Omental fat pad (tissue), 4 donors: ENCODE measurements at places on chromosomes 16 and 17.

- DNase-seq: no peak
Observed at GRCh38 chr16:12455287-12455798, 348.3 kb downstream of the CPPED1 start.

- DNase-seq: no peak
Observed at GRCh38 chr17:82745524-82745923, 6.3 kb upstream of the TBCD start.

- DNase-seq: no peak
Observed at GRCh38 chr16:35636480-35637230, 2177.2 kb downstream of the TP53TG3F start.

GRCh38 chr17:77423589-77424451 lies 283.1 kb downstream of the SEC14L1 start:
- no peak for DNase-seq

GRCh38 chr17:9220398-9221146 lies 199.3 kb downstream of the NTN1 start:
- no peak for DNase-seq

DNA sequence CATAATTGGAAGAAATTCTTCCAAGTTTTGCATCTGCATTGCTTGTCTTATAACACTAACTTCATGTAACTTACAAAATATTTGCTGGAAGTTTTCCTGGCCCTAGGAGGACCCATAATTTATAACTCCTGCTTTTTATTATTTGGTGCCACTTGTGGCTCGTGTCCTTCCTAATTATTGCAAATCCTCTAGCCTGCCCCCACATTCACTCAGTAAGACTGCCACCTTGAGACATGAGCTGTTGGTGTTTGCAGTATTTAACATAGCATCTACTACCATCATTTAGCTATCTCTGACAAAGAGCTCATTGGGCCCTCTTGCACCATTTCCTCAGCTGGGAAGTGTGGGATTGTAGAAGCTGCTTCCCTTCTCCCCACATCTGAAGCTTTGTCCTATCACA lies 49.5 kb downstream of the FTO start:
- no peak for DNase-seq

GRCh38 chr17:21376081-21376758 lies at the start of gene KCNJ12:
KCNJ12 (plus strand) TSS chr17:21376357; CDS start chr17:21415343, 38,986 bp downstream.
- DNase-seq: no peak

- DNase-seq: no peak
Observed at GRCh38 chr17:66025551-66025950, 166.4 kb downstream of the CEP112 start.

- no peak for DNase-seq
Observed at GRCh38 chr17:796609-797008, 14.5 kb downstream of the MRM3 start.

GRCh38 chr17:20010099-20010863 lies 1.1 kb downstream of the SPECC1 start:
- DNase-seq: no peak

GRCh38 chr17:54956791-54957190 lies 11.7 kb downstream of the COX11 start:
- DNase-seq: no peak

DNA sequence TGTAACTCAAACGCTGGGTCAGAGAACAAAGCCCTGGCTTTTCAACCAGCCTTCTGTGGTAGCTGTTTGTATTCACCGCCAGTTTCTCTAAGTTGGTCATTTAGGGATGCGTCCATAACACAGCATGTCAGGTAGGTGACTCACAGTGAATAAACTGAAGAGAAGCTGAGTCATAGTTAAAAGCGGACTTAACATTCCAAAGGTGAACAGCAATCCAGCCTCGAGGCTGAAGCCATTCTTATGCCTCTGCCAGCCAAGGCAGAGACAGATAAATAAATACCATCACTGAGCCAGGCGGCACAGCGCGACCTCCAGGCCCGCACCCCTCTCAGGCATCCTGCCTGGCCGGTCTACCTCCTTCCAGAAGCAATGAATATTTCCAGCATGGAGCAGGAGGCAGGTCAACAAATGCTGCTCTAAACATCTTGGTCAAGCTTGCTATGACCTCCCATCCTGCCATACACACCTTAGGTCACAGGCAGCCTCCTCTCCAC lies 12.4 kb upstream of the CACNG4 start:
- no peak for DNase-seq

DNA sequence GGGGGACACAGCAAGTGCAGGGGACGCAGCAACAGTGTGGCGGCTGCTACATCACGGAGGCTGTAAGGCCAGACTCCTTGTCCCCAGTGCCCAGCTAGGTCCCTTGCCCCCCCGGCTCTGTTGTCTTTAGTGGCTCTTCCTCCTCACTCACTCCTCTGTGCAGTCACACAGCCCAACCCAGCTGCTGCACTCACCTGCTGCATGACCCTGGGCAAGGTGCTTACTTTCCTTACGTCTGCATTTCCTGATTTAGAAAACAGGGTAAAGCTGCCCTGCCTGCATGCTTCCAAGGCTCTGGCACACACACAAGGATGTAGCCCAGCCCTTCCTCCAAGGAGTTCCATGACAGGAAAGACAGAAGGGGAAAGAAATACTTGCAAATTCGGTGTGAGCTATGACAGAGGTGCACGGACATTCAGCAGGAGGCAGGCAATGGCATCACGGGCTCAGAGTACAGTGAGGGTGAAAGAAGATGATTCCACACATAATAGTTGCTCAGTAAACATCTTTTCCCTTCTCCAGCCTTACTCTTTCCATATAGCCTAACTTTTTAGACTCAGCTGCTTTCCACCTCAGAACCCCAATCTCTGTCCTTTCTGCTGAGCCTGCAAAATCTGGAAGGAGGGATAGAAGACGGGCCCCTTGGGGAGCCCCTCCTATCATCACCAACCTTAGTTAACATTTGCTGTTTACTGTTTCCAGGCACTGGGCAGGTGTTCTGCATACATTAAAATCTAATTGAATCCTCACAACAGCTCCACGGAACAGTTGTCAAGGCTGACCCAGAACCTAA lies 150.9 kb downstream of the MRM1 start:
- no peak for DNase-seq

- no peak for DNase-seq
Observed at GRCh38 chr17:40361925-40362695, 2.4 kb downstream of the GJD3 start.

DNA sequence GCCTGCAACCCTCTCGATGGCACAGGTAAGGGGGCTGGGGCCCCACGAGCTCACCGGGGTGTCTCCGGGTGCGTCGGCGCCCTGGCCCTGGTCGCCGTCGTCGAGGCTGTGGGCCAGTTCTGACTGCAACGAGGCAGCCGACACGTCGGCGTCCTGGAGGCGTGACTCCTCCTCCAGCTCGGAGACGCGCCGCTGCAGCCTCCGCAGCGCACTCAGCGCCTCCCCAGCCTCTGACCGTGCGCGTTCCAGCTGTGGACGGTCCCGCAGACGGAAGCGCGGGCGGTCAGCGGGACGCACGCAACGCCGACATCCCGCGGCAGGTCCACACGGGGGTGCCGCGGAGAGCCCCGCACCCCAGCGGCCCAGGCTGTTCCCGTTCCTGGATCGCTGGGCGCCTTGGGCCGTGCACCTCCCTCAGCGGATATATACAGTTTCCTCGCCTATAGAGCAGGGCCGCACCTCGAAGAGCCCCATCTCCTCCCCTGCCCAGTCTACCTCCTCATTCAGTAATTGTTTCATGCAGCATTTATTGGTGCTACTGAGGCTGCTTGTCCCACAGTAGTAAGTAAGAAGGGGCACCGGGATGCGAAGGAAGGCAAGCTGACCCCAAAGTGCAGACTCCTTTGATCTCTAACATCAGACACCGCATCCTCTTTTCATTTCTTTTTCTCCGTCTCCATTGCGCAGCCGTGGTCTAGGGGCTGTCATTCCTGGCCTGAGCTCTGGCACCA lies 5.8 kb downstream of the THOC6 start:
- no peak for DNase-seq

DNA sequence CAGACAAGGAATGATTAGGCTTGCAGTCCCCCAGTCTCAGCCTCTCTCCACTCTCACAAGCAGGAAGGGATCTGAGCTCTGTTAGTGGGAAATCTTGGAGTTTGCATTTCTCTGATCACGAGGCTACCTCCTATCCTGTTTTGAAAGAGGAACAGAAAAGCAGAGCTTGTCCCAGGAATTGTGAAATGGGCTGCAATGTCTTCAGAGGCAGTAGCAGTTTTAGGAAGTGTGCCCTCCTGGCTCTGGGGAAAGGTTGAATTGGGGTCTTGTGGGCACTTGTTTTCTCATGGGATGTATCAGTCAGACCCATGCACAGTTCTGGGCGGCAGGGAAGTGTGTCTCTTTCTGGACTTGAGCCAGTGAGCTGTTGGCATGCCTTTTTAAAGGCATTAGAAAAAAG lies 22.8 kb downstream of the NUP85 start:
- DNase-seq: no peak

DNA sequence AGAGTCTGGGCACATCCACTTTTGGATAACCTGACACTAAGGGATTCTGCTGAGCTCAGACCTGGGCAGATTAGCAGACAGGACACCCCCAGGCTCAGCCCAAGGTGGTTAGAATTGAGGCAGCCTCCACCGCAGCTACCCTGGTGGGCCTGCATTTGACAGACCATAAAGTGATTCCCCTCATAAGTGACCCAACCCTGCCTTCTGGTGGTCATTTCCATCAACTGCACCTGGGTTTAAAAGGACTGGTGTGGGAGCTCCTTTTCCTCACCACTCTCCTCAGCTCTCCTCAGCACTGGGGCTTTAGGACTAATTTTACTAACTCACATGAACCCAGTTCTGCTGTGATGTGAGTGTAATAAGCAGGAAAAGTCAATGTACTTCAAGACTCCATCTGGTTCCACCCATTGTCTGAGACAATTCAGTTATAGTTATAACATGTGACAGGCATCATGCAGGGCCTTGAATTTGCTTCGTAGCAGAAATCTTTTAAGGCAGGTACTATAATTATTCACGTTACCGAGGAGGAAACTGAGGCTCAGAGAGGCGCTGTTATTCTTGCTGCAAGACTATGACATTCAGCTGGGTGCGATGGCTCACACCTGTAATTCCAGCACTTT lies 42.5 kb downstream of the MYH3 start:
- DNase-seq: no peak

DNA sequence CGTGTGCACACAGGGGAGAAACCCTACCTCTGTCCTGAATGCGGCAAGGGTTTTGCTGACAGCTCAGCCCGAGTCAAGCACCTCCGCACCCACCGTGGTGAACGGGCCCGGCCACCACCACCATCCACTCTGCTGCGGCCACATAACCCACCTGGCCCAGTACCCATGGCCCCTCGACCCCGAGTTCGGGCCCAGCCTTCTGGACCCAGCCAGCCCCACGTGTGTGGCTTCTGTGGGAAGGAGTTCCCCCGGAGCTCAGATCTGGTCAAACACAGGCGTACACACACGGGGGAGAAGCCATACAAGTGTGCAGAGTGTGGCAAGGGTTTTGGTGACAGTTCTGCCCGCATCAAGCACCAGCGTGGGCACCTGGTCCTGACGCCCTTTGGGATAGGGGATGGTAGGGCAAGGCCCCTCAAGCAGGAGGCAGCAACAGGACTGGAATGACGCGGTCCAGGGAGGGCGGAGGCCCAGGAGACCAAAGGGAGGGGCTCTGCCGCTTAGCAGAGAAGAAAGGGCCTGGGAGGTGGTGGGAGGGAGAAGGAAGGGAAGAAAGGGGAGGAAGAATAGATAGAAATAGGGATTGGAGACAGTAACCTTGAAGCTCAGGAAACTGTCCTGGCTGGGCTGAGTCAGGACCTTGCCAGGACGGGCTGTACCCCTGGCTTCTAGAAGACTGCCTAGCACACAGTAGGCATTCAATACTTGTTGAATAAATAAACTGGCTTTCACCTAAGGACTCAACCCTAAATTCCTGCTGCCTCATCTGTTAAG lies 3.6 kb downstream of the ZNF48 start:
- no peak for DNase-seq

DNA sequence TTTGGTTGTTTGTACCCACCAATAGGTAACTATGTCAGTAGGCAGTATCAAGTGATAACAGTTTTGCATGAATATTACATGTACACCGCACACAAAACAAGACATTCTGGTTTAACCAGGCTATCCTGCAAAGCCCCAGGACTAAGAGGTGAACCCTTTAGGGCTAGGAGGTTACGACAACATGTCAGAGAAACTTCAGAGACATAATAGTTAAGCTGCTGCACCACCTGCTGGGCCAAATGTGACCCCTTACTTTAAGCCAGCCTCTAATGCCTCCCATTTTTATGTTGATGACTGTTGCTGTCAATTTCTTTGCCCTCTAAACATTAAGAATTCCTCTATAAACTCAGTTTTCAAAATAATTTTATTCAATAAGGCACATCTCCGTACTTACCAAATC lies 15.4 kb downstream of the SRP68 start:
- no peak for DNase-seq

DNA sequence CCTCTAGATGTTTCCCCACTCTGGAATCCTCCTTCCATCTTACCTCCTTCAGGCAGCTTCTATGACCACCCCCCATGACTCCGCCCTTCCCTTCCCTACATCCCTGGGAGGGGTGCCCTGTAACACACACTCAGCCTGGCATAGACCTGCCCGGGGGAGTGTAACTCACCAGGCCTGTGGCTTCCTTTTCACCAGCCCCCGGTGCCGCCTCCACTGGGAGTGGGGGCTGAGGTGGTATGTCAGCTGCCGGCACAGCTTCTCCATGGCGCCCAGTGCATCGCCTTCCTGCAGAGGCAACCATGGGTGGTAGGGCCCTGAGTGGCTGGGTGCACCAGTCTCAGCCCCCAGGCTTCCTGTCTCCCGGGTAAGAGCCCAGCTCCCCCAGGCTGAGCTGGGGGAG lies 32.3 kb downstream of the TRPV2 start:
- DNase-seq: no peak
